ENCODE measurements at places on chromosomes 1 and 21. TPM values are rescaled to one million over a fixed set of nuclear protein-coding genes. Genes with fewer than 3 reads are reported as not detected.

EPS8L3 gene
- total RNA-seq: not detected

EPHA2 gene
- total RNA-seq: 0.46 TPM

SDC3 gene
- total RNA-seq: 4.4 TPM

- DNase-seq: no peak
Measured at GRCh38 chr1:91501523-91501851, 836 bp downstream of the CDC7 start.

- peak; percentile 31 for DNase-seq
Measured at GRCh38 chr1:15579683-15580047, 5.2 kb downstream of the AGMAT start.

LMNA gene
- 32.3 TPM for total RNA-seq

DNA sequence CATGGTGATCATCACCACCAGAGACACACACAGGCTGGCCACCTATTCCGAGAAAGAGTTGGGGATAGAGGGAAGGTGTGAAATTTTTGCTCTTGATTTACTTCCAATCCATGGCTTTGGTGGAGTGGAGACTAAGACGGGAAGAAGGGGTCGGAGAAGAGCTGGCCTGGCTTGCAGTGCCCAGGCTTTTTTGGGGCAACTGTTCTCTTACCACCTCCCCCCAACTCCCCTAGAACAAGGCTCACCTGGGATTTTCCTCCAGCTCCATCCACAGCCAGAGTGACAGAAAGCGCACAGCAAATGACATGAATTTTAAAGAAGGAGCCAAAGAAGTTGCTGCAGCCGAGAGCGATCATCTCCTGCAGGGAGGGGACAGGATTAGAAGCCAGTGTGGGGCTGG lies 16.0 kb downstream of the SLC26A9 start:
- DNase-seq: no peak

DMBX1 gene
- not detected for total RNA-seq

- no peak for DNase-seq
Measured at GRCh38 chr1:225462714-225463574, 35.1 kb upstream of the LBR start.

DNA sequence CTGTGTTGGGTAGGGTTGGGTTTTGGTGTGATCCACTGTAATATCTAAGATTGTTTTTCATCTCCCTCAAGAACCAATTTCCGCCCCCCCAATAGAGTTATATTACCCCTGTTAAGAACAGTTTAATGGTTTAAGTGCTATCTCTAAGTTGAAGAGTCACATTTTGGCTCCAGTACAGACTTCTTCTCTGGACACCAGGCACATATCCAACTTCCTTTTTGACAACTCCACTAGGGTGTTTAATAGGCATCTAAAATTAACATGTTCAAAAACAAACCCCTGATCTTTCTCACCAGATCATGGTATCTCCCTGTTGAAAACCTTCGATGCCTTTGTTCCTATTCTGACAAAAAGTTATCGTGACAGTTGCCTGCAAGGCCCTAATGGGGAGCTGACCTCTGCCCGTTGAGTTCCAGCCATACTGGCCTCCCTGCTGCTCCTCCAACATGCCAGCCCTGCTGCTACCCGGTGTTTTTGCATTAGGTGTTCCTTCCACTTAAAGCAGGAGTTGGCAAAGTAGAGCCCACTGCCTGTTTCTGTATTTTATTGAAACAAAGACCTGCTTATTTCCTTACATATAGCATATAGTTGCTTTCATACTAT lies 18.6 kb downstream of the USP24 start:
- no peak for DNase-seq

DNA sequence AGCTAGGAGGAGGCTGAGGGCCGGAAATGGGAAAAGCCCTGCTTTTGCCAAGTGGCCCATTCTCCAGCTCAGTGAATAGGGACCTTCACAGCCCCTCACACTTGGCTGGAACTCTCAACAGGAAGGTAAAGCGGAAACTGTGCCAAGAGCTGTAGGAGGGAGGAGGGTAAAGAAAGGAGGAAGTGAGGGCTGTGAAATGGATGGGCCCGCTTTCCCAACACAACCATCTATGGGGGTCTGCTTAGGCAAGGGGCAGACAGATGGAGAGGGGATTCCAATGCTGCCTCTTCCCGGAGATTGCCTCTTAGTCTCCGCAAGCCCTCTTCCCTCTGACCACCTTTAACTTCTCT lies 5.2 kb downstream of the INKA2 start:
- DNase-seq: no peak

GRCh38 chr1:18723701-18724411 lies 93.2 kb downstream of the PAX7 start:
- no peak for DNase-seq

RYR2 gene
- total RNA-seq: not detected

SEMA6C gene
- 1.5 TPM for total RNA-seq

- DNase-seq: no peak
Measured at GRCh38 chr1:239260842-239261241, 125.5 kb upstream of the CHRM3 start.

- no peak for DNase-seq
Measured at GRCh38 chr1:76961181-76961819, 94.0 kb downstream of the ST6GALNAC5 start.

DNA sequence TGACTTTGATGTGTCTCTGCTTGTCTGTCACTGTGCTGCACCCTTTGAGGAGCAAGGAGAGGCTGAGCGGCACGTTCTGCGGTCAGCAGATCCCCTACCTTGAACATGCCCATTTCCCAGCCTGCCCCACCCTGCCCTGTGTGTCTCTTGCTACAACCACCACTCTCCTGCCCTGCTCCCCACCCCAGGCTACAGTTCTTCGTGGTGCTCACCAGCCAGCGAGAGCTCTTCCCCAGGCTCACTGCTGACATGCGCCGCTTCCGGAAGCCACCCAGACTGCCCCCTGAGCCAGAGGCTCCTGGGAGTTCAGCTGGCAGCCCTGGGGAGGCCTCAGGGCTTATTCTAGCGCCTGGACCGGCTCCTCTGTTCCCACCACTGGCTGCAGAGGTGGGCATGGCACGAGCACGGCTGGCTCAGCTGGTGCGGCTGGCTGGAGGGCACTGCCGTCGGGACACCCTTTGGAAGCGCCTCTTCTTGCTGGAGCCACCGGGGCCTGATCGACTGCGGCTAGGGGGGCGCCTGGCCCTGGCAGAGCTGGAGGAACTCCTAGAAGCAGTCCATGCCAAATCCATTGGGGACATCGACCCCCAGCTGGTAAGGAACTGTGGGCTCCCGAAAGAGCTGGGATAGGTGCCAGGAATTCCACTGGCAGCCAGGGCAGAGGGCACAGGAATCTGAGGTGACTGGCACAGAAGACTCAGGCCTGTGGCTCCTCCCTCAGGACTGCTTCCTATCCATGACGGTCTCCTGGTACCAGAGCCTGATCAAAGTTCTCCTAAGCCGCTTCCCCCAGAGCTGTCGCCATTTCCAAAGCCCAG lies 5.6 kb downstream of the HYI start:
- no peak for DNase-seq

DNA sequence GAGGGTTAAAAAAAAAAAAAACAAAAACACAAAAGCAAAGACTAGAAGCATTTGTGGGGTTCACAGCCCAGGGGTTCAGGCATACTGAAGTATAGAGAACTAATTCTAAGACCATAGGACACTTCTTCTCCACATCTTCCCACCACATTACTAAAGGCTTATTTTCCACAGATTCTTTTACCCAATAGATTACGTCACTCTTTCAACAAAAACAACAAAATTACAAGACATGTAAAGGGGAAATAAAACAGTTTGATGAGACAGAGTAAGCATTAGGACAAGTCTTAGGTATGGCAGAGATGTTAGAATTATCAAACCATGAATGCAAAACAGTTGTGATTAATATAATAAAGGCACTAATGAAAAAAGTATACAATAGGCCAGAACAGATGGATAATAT lies 2013.7 kb downstream of the MRPL39 start:
- DNase-seq: no peak

- DNase-seq: no peak
Measured at GRCh38 chr1:221720545-221720944, 21.3 kb downstream of the DUSP10 start.

GRCh38 chr1:23867542-23867894 lies 572 bp downstream of the FUCA1 start:
- DNase-seq: no peak

DNA sequence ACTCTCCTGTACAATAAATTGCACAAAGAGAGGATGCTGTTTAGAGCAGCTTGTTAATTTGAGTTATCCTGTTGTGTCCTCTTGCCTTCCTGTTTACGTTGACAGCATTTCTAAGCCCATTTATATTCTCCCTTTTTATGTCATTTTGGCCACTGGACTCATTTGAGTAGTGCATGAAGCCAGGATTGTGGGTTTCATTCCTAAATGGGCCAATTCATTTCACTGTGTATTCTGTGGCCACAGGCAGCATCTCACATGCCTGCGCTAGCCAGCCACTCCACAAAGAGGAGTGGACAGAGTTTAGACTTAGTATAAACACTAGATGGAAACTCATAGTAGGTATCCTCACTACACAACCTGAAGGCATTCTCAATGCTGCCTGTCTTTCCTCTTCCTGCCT lies 73.4 kb downstream of the DTL start:
- no peak for DNase-seq

GRCh38 chr1:26372039-26372438 lies 511 bp downstream of the ZNF683 start:
- DNase-seq: no peak

DNA sequence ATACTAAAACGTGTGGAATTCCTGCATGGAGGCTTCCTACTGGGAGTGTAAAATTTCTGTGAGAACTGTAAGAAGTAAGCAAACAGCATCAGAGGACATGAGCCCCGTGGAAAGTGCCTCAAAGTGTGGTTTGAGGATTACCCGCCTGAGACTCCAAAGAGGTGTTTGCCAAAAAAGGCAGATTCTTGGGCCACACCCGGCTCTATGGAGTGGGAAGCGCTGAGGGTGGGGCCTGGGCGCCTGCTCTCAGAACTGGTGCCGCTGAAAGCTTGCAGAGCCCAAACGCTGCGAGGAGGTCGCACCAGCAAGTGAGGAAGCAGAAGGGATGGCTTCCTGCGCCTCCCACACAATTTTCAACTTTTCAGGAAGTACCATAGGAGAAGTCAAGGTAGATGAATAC lies 43.0 kb upstream of the PSEN2 start:
- DNase-seq: no peak

GRCh38 chr1:154198756-154199562 lies 7.1 kb upstream of the TPM3 start:
- DNase-seq: peak; percentile 77

- DNase-seq: no peak
Measured at GRCh38 chr1:7333620-7334019, 437.5 kb upstream of the VAMP3 start.

DNA sequence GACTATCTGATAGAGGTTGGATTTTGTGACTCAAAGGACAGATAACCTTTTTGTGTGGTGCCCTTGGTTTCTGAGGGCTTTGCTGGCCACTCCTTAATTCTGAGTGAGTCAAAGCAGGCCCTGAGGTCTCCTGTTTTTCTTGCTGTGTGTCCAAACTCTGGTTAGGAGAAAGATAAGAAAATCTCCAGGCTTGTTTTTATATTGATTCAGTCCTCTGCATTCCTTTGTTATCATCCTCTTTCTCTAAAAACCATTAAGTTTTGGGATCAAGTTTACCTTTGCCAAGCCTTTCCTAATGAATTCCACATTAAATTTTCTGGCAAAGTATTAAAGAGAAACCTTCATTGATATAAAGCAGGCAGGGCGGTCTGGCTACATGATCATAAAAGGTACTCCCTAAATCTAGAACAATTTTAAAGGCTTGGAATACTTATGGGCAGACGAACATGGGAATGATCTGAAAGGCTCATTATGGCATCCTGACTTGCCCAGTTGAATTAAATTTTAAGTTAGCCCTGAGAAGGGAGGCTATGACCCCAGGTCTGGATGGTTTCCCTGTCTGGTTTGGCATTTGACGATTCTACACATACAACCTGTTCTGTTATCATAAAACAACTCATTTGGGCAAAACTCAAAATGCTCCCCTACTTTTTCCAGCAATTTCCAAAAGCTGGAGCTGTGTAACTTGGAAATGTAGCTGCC lies 20.8 kb downstream of the ZBTB8B start:
- no peak for DNase-seq

KNCN gene
- total RNA-seq: not detected

IFI44L gene
- 4.8 TPM for total RNA-seq

DNA sequence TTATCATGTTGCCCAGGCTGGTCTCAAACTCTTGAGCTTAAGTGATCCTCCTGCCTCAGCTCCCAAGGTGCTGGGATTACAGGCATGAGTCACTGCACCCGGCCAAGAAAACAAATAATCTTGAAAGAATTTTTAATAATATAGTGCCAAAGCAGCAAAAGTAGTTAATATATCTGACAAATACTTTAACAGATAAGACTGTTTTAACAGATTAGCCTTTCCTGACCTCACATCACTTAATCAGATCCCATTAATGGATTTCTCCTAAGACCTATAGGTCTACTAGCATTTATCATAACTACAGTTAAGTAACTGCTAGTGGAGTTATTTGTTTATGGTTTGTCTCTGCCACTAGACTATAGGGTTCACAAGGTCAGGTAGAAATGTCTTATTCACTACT lies 61.1 kb upstream of the HP1BP3 start:
- DNase-seq: no peak

GRCh38 chr1:90344963-90345730 lies 350.2 kb downstream of the ZNF326 start:
- no peak for DNase-seq

- DNase-seq: no peak
Measured at GRCh38 chr1:246837418-246838117, 94.2 kb downstream of the AHCTF1 start.

DNA sequence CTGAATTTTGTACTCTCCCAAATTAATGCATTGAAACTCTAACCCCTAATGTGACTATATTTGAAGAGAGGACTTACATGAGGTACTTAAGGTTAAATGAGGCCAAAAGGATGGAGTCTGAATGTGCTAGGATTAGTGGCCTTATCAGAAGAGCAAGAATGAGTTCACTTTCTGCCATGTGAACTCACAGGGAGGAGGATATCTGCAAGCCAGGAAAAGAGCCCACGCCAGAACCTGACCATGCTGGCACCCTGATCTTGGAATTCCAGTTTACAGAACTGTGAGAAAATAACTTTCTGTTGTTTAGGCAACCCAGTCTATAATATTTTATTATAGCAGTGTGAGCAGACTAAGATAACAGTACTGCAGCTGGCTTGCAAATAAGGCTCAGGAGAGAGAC lies 12.2 kb upstream of the FASLG start:
- no peak for DNase-seq
